ENCODE measurements at places on chromosomes 11 and 22.

DNA sequence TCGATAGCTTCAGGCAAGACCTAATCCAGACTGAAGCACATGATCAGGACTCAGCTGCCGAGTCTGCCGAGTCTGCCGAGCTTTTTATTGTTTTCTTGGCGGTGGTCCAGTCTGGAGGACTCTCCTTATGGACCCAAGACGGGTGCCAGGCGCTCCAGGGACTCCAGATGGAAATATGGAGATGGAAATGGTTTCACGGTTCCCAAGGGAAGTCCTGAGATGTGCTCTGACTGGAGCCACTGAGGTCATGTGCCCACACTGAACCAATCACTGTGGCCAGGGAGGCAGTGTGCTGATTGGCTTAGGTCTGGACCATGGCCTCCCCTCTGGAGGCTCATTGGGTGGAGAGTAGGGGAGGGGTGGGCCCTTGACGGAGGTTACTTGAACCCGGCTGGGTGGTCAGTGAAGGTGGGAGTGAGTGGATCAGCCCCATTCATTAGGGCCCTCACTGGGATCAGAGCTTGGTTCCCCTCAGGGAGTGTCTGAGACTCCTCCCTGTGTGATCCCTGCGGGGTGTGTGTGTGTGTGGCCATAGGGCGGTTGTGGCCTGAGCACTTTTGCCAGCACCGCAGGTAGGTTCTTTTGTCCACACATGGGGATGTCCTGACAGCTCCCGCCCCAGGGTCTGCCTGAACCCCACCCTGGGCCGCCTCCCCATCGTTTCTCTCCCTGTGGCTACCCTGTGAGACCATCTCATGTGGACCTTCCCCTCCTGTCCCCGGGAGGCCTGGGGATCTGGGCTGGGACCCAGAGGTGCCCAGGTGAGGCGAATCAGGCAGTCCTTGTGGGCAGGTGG lies 14.0 kb downstream of the RPS6KA4 start:
- DNase-seq, result no peak

DNA sequence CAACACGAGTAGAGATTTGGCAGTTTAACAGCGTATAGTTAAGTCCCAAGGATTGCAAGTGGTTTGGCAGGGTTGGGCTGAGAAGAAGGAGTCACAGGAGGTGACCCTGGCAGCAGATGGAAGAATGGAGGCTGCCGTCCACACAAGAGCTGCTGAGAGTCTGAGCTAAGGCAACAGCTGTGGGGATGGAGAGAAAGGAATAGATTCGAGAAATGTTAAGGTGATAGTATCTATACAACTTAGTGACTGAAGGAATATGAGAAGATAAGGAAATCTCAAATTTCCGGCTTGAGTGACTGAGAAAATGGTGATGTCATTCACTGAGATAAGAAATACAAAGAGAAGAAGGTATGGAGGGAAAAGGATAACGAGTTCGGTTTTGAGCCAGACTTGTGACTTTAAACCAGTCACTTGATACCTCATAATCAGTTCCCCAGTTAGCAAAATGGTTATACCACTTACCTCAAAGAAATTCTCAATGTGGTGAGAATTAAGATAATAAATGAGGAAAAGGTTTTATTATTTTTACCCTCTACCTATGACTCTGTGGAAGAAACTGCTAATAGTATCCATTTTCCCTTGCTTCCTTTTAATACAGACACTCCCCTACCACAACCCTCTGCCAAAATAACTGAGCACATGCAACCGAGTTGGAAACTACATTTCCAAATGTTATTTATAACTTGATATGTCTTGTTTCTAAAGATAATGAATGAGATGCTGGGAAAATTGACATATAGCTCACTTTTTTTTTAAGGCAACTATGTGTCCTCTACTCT lies 30.7 kb downstream of the FAM168A start:
- no peak for DNase-seq

- DNase-seq, result no peak
Observed at GRCh38 chr11:76824980-76825725, 35.6 kb upstream of the ACER3 start.

- DNase-seq, result no peak
Observed at GRCh38 chr22:31933816-31934482, 10.4 kb upstream of the YWHAH start.

DNA sequence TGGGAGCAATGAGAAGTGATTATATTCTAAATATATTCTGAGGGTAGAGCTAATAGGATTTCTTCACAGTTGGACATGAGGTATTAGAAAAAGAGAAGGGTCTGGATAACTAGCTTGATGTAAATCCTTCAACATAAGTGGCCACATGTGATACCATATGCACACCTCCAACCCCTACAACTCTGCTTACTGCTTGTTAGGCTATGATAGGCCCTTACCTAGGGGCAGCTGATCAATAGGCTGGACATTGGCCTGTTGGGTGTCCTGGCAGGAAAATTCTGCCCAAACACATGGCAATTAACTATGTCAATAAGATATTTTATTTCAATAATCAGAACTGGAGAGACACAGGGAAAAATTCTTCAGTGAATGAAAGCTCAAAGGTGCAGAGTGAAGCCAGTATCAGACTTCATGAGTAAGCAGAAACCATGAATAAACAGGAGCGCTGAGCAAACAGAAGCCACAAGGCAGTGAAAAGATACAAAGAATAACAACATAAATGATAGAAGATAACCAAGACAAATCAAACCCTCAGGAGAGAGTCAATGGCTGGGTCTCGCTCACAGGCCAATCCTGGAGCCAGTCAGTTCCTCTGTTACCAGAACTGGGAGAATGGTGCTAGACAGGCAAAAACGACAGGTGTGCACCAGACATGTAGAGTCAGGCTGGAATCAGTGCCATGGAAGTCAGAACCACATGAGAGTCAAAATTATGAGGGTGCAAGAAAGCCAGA lies 46.3 kb upstream of the PSMA1 start:
- no peak for DNase-seq
